ENCODE measurements at places on chromosomes 2 and 18.

- no peaks in the 10 kb centered on the region for H3K36me3 ChIP-seq
- H3K4me1 ChIP-seq: peaks cover under 1% of the 10 kb centered on the region
- no peak overlapping the region for H3K27ac ChIP-seq
- H3K27me3 ChIP-seq: no peaks in the 10 kb centered on the region
- no peak for DNase-seq
These were observed 30.6 kb downstream of the HS6ST1 start for GRCh38 chr2:128287780-128288735.

GRCh38 chr2:209340522-209340921 lies 83.3 kb upstream of the MAP2 start:
- H3K27me3 ChIP-seq: no peaks in the 10 kb centered on the region
- H3K27ac ChIP-seq: no peak overlapping the region
- H3K4me1 ChIP-seq: no peaks in the 10 kb centered on the region
- H3K36me3 ChIP-seq: no peaks in the 10 kb centered on the region
- no peak for DNase-seq

- H3K4me1 ChIP-seq: peaks cover 7% of the 10 kb centered on the region
- H3K4me3 ChIP-seq: no peak overlapping the region
- H3K27ac ChIP-seq: no peak overlapping the region
These were observed 2.3 kb downstream of the SF3B6 start for GRCh38 chr2:24073816-24074215.

DNA sequence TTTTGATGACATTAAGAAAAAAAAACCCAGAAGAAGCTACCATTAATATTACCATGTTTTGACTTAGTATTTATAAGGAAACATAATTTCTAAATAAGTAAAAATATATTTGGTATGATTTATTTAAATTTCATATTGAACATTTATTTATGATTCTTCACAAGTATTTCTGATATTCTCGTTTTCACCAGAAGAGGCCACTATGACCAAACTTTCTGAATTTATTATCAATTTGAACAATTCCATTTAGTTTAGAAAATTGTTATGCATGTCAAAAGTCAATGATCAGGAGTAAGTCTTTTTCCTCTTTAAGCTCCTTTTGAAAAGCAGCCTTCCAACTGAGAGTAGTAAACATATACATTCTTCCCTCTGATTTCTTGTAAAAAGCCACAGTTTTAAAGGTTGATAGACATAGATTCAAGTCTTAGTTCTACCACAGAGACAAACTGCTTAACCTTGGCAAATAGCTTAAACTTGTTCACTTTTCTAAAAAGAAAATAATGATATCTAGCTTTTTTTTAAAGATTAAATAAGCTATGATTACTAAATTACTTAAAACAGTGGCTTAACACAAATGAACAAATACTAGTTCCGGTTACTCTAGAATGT lies 329.9 kb downstream of the TRIB2 start:
- no peak for DNase-seq
- no peaks in the 10 kb centered on the region for H3K36me3 ChIP-seq
- no peaks in the 10 kb centered on the region for H3K4me1 ChIP-seq
- no peak overlapping the region for H3K27ac ChIP-seq
- no peaks in the 10 kb centered on the region for H3K27me3 ChIP-seq

DNA sequence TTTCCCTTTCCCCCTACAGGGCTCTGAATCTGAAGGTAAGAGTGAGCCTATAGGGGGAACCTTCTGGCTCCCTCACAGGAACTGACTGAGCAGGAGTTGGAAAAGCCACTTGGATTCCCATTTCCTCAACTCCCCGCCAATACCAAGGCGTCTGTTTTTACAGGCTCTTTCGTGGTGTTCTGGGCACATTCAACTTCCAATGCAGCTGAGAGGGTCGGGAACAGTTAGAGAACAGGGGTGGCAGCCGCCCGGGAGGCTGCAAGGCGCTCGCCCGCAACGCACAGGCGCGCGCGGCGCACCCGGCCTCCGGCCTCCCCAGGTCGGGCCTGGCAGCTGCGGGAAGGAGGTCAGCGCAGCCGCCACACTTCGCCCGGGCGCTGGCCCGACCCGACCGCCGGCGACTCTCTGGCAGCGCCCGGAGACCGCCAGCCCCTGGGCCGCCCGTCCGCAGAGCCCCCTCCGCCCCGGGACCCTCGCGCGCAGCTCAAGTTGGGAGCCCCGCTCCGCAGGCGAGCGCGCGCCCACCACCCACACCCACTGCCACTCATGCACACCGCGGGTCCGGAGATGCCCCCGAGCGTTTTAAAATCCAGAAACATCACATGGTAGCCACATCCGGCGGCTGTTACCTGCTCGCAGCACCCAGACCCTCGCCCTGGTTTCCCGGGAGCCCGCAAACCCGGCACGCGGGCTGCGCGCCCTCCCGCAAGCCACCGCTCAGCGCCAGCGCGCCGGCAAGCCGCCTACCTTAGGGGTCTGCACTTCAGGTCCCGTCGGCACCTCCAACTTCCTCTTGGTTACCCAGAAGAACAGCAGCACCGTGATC lies 816 bp downstream of the GALNT14 start:
- H3K27ac ChIP-seq: no peak overlapping the region
- DNase-seq: peak; percentile 88
- H3K4me3 ChIP-seq: peak overlapping the region; percentile 55
- H3K4me1 ChIP-seq: peaks cover 22% of the 10 kb centered on the region
- H3K27me3 ChIP-seq: peaks cover 57% of the 10 kb centered on the region

DNA sequence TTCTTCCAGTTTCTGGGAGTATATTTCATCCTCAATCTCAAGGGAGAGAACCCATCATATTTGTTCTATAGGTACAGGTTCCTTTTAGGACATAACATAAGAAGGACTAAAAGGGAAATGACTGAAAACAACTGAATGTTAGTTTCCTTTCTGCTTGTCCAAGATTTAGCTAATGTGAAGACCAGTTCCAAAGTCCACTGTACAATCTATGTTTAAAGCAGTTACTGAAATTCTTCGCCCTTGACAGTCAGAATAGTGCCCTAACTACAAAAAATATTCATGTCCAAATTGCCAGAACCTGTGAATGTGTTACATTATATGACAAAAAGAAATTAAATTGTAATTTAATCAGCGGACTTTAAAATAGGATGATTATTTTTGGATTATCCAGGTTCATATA lies 466.3 kb upstream of the SETBP1 start:
- no peak for DNase-seq
- no peak overlapping the region for H3K4me3 ChIP-seq
- H3K4me1 ChIP-seq: no peaks in the 10 kb centered on the region
- no peak overlapping the region for H3K27ac ChIP-seq
- no peaks in the 10 kb centered on the region for H3K27me3 ChIP-seq
- no peaks in the 10 kb centered on the region for H3K36me3 ChIP-seq

GRCh38 chr2:176556373-176556772 lies 287.1 kb downstream of the MTX2 start:
- no peaks in the 10 kb centered on the region for H3K36me3 ChIP-seq
- no peak overlapping the region for H3K27ac ChIP-seq
- no peak for DNase-seq
- peaks cover 29% of the 10 kb centered on the region for H3K4me1 ChIP-seq
- no peaks in the 10 kb centered on the region for H3K27me3 ChIP-seq
- H3K4me3 ChIP-seq: no peak overlapping the region

- no peaks in the 10 kb centered on the region for H3K27me3 ChIP-seq
- no peak within 1 kb of the TSS for H3K4me3 ChIP-seq
- no peak for DNase-seq
- H3K4me1 ChIP-seq: peaks cover 25% of the 10 kb centered on the region
- no peak within 1 kb of the TSS for H3K27ac ChIP-seq
- H3K36me3 ChIP-seq: no peaks in the 10 kb centered on the region
These were observed at the start of gene GKN1 for GRCh38 chr2:68974251-68974650. GKN1 (plus strand) TSS chr2:68974636; CDS start chr2:68974678, 42 bp downstream.

GRCh38 chr18:63025251-63026090 lies 294.1 kb downstream of the BCL2 start:
- no peak overlapping the region for H3K4me3 ChIP-seq
- DNase-seq: peak; percentile 68
- peak overlapping the region; percentile 6 for H3K27ac ChIP-seq
- peaks cover 7% of the 10 kb centered on the region for H3K4me1 ChIP-seq

GRCh38 chr2:51918113-51918512 lies 886.2 kb upstream of the NRXN1 start:
- DNase-seq: no peak
- no peak overlapping the region for H3K27ac ChIP-seq
- peaks cover 2% of the 10 kb centered on the region for H3K4me1 ChIP-seq
- no peaks in the 10 kb centered on the region for H3K27me3 ChIP-seq

DNA sequence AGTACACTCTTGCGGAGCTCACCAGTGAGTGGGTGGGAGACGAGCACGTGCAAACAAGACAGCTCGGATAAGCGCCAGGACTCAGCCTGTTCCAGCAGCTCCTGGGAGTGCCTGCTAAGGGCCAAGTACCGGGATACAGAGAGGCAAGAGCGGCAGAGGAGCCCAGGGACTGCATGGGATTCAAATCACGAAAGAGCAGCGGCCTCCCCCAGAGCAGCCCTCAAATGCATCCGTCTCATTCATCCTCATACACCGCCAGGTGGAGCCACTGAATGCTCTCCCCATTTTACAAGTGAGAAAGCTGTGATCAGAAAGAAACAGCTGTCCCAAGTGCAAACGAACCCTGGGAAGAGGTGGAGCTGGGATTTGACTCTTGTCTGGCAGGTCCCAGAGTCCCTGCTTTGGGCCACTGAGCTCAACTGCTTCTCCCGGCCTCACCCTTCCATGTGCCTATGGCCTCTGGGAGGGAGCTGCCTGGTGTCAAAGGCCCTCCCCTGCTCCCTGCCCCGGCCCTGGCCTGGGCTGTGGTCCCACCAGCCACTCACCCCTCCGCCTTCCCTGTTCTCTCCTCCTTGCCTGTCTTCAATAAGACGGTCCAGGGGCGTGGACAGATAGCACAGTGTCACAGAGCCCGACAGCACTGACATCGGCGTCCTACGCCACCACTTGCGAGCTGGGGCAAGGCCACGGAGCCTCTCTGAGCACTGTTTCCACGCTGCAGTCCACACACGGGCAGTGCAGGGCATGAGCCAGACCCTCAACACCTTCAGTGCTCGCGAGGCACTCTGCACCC lies 72.8 kb upstream of the TAF1B start:
- H3K36me3 ChIP-seq: no peaks in the 10 kb centered on the region
- no peak overlapping the region for H3K4me3 ChIP-seq
- peaks cover 32% of the 10 kb centered on the region for H3K4me1 ChIP-seq
- no peaks in the 10 kb centered on the region for H3K27me3 ChIP-seq
- DNase-seq: peak; percentile 79

GRCh38 chr18:10936176-10937053 lies 213.0 kb downstream of the PIEZO2 start:
- no peaks in the 10 kb centered on the region for H3K36me3 ChIP-seq
- H3K27ac ChIP-seq: no peak overlapping the region
- DNase-seq: no peak
- H3K27me3 ChIP-seq: peaks cover 17% of the 10 kb centered on the region
- H3K4me1 ChIP-seq: no peaks in the 10 kb centered on the region

DNA sequence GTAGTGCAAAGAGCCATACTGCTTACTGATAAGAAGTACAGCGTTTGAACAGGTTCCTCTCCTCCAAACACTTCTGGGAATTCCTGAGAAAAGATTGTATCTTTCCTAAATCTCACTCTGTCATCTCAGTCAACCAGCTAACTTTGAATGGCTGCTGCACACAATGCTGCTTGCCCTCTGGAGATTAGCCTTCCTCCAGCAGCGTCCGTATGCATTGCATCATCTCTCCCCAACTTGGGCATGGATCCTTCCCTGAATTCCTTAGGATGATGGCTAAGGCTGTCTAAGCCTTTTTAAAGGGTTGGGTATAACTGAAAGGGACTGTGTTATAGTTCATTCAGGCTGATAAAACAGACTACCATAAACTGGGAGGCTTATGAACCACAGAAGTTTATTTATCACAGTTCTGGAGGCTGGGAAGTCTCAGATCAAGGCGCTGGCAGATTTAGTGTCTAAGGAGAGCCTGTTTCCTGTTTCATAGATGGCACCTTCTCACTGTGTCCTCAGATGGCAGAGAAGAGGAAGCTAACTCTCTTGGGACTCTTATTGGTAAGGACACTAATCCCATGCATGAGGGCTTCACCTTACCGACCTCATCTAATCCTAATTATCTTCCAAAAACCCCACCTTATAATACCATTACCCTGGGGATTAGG lies 105.3 kb downstream of the PAX3 start:
- no peaks in the 10 kb centered on the region for H3K27me3 ChIP-seq
- no peak for DNase-seq
- no peaks in the 10 kb centered on the region for H3K36me3 ChIP-seq
- no peak overlapping the region for H3K4me3 ChIP-seq
- H3K4me1 ChIP-seq: no peaks in the 10 kb centered on the region

- H3K27me3 ChIP-seq: no peaks in the 10 kb centered on the region
- peaks cover 13% of the 10 kb centered on the region for H3K36me3 ChIP-seq
- DNase-seq: no peak
- peak overlapping the region; percentile 64 for H3K27ac ChIP-seq
- H3K4me1 ChIP-seq: no peaks in the 10 kb centered on the region
These were observed 14.2 kb downstream of the NIFK start for GRCh38 chr2:121722479-121722878.

DNA sequence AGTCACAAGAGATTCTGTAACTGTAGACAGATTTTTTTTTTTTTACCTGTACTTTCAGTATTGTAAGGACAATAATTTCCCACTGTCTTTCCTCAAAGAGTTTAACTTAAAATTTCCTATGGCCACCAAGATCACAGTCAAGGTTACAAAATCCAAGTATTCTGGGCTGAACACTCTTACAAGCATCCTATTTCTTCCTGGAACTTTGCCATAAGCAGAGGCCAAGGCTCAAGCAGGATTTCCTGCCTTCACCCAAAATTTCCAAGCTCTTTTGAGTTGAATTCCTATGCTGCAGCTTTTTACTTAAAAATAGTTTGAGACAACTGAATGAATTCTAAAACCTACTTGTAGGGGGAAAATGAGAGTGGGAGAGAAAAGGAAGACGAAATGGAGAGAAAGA lies 299.4 kb downstream of the ZNF516 start:
- no peaks in the 10 kb centered on the region for H3K27me3 ChIP-seq
- H3K36me3 ChIP-seq: no peaks in the 10 kb centered on the region
- no peak overlapping the region for H3K27ac ChIP-seq
- H3K4me1 ChIP-seq: no peaks in the 10 kb centered on the region

DNA sequence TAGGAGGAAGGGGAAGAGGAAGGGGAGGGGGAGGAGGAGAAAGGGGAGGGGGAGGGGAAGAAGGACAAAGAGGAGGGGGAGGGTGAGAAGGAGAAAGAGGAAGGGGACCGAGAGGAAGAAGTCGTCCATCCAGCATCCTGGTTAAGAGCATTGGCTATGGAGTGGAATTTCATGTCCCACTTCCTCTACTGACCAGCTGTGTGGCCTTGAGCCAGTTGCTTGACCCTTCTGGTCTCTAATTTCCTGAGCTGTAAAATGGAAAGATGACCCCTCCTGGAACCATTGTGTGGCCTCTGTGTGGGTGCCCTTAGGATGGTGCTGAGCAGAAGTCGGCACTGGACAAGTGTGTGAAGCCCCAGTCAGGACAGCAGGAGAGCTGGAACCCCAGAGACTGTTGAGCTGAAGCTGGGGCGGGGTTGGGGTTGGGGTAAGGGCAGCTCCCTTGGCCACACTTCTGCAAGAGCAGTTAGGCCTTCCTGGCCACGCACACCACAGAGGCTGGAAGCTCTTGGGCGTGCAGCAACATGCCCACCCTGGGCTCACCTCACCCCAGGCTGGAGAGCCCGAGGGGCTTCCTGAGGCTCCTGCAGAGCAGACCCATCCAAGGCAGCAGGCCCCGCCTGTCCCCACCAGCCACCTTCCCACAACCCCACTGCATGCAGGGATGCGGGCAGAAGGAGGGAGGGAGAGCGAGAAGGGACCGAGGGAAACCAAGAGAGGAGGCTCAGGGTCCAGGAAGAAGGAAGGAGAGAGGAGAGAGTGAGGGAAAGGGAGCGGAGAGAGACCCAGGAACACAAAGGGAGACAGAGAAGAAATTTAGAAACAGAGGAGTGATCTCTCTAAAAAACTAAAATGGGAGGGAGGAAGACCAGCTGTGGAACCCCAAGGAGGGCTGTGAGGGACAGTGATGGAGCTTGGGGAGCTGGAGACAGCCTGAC lies 16.2 kb downstream of the ADRA2B start:
- no peaks in the 10 kb centered on the region for H3K4me1 ChIP-seq
- no peaks in the 10 kb centered on the region for H3K27me3 ChIP-seq
- no peaks in the 10 kb centered on the region for H3K36me3 ChIP-seq
- H3K4me3 ChIP-seq: no peak overlapping the region

Measured in SK-N-SH (cell line).